Activated naive CD4-positive, alpha-beta T cell treated with Interleukin-2 at 50 U/mL for 16 hours (primary cell): ENCODE measurements at places on chromosomes 5 and 9.

- no peak for DNase-seq
Observed at GRCh38 chr9:72188232-72188631, 39.0 kb downstream of the GDA start.

GRCh38 chr9:124005029-124005771 is 6.4 kb upstream of the LHX2 start:
- DNase-seq = no peak

GRCh38 chr5:144144956-144145751 is 25.3 kb downstream of the YIPF5 start:
- no peak for DNase-seq

- DNase-seq = no peak
Observed at GRCh38 chr5:83400701-83401100, 70.8 kb upstream of the VCAN start.

GRCh38 chr9:34642679-34643078 is 3.8 kb upstream of the GALT start:
- DNase-seq = no peak

DNA sequence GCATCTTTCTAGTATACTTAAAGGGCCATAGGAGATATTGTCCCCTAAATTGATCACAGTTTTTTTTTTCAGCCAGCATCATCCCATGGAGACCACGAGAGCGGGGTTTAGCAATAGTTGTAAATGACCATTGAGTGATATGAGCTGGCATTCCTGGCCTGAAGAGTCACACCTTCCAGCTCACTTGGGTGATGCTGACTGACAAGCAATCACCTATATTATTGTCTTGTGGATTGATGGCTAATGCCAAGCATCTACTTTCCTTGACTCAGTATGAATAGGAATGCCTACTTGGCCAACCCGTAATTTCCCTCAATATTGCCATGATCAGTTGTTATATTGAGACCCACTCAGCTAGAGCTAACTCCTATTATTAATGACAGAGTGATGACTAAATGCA is 70.5 kb downstream of the ADAMTSL1 start:
- DNase-seq = no peak
